ENCODE measurements at places on chromosomes 2 and 18.

- peaks cover 7% of the 10 kb centered on the region for H3K27me3 ChIP-seq
- H3K4me1 ChIP-seq, result no peaks in the 10 kb centered on the region
- no peak overlapping the region for H3K27ac ChIP-seq
- H3K4me3 ChIP-seq, result no peak overlapping the region
- H3K36me3 ChIP-seq, result peaks cover 83% of the 10 kb centered on the region
- DNase-seq, result no peak
Measured at GRCh38 chr2:73859721-73860586, 31.2 kb downstream of the STAMBP start.

- no peak overlapping the region for H3K4me3 ChIP-seq
- peaks cover 81% of the 10 kb centered on the region for H3K4me1 ChIP-seq
- H3K27me3 ChIP-seq, result peaks cover 23% of the 10 kb centered on the region
- no peak for DNase-seq
Measured at GRCh38 chr2:218016810-218017209, 14.0 kb upstream of the TNS1 start.

DNA sequence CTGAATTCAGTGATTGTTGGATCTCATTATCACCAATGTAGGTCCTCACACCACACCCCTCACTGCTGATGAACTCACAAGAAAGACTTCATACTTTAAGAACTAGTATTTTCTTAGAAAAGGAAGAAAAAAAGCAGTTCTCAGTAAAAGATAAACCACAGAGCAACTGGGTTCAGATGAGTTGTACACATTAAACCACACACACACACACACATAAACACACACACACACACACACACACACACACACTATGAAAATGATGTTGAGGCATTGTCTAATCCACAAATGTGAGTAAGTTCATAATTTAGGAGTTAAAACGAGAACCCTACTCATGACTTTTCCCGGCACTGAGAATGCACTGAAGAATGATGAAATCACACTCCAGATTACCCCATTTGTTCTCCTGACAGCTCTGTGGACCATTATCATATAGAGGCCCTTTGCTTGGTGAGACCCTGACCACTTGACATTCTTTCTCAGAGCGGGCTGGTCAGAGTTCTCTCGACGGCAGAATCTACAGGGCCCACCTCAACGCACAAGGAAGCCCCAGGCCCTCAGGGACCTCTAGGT, 106.2 kb downstream of the BCL2 start:
- no peak overlapping the region for H3K27ac ChIP-seq
- peaks cover 7% of the 10 kb centered on the region for H3K27me3 ChIP-seq
- no peak overlapping the region for H3K4me3 ChIP-seq
- H3K36me3 ChIP-seq, result peaks cover 11% of the 10 kb centered on the region
- no peak for DNase-seq
- H3K4me1 ChIP-seq, result peaks cover 23% of the 10 kb centered on the region

GRCh38 chr2:196245378-196246140, 74.2 kb upstream of the STK17B start:
- peaks cover 2% of the 10 kb centered on the region for H3K27me3 ChIP-seq
- no peak for DNase-seq
- H3K4me1 ChIP-seq, result no peaks in the 10 kb centered on the region
- no peak overlapping the region for H3K27ac ChIP-seq
- no peaks in the 10 kb centered on the region for H3K36me3 ChIP-seq

- peaks cover 25% of the 10 kb centered on the region for H3K36me3 ChIP-seq
- peaks cover 48% of the 10 kb centered on the region for H3K4me1 ChIP-seq
- H3K27ac ChIP-seq, result peak overlapping the region; percentile 96
- H3K27me3 ChIP-seq, result no peaks in the 10 kb centered on the region
Measured at GRCh38 chr2:200962811-200963123, 693 bp downstream of the ORC2 start.

GRCh38 chr18:78526923-78527711, 452.5 kb upstream of the SALL3 start:
- peak; percentile 37 for DNase-seq
- no peaks in the 10 kb centered on the region for H3K36me3 ChIP-seq
- peaks cover 16% of the 10 kb centered on the region for H3K27me3 ChIP-seq
- H3K4me1 ChIP-seq, result peaks cover 16% of the 10 kb centered on the region

Measured in nephron progenitor cell (in vitro differentiated cells).